ENCODE measurements at places on chromosomes 16 and 17.

DNA sequence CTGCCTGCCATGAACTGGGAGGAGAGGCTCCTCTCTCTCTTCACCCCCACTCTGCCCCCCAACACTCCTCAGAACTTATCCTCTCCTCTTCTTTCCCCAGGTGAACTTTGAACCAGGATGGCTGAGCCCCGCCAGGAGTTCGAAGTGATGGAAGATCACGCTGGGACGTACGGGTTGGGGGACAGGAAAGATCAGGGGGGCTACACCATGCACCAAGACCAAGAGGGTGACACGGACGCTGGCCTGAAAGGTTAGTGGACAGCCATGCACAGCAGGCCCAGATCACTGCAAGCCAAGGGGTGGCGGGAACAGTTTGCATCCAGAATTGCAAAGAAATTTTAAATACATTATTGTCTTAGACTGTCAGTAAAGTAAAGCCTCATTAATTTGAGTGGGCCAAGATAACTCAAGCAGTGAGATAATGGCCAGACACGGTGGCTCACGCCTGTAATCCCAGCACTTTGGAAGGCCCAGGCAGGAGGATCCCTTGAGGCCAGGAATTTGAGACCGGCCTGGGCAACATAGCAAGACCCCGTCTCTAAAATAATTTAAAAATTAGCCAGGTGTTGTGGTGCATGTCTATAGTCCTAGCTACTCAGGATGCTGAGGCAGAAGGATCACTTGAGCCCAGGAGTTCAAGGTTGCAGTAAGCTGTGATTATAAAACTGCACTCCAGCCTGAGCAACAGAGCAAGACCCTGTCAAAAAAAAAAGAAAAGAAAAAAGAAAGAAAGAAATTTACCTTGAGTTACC, 36.7 kb upstream of the STH start:
- DNase-seq: no peak

DNA sequence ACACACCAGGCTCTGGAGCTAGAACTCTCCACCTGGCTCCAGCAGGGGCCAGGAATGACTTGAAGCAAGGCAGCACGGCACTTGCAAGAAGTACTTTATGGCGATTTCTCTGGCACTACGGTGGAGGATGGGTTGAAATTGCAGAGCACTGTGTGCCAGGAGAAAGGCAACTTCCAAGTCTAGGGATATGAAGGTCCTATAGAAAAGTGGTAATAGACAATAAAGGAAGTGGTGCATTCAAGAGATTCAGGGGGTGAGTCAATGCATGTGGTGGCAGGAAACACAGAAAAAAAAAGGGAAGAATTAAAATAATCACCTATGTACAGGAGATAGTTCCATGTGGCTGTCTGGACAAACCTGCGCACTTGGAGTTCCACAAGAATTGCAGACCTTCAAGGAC, 240.3 kb upstream of the DYNLRB2 start:
- no peak for DNase-seq

DNA sequence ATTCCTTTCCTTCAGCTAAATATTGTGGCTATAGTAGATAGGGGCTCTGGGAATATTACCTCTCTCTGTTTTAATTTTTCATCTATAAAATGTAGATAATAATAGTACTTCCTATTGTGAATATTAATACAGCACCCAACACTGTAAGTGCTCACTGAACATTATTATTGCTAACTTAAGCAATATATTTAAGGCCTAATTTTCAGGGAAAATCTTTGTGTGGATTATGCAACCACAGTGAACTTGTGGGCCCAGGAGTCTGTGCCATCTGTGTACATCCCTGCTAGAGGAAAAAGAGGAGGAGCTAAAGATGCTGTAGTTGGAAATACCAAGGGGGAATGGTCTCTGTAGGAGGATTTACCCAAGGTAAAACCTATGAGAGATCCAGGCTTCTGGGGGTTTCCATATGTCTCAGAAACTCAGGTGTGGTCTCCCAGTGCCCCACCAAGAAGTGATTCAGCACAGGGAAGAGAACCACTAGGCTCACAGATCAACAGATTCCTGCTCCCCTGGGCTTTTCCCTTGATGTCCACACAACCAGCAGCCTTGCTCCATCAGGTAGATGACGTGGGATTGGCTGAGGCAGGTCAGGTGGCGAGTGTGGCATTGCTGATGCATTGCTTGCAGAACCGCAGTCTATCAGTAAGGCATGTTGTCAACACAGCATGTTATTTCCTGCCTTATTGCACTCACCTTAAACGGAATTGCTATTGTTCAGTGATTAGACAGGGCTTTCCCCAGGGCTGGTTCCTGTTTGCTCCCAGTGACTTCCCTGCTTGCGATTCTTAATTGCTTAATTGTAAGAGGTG, 1.6 kb upstream of the N4BP1 start:
- no peak for DNase-seq

GRCh38 chr17:76376318-76377133, 7.9 kb upstream of the SPHK1 start:
- DNase-seq: no peak

DNA sequence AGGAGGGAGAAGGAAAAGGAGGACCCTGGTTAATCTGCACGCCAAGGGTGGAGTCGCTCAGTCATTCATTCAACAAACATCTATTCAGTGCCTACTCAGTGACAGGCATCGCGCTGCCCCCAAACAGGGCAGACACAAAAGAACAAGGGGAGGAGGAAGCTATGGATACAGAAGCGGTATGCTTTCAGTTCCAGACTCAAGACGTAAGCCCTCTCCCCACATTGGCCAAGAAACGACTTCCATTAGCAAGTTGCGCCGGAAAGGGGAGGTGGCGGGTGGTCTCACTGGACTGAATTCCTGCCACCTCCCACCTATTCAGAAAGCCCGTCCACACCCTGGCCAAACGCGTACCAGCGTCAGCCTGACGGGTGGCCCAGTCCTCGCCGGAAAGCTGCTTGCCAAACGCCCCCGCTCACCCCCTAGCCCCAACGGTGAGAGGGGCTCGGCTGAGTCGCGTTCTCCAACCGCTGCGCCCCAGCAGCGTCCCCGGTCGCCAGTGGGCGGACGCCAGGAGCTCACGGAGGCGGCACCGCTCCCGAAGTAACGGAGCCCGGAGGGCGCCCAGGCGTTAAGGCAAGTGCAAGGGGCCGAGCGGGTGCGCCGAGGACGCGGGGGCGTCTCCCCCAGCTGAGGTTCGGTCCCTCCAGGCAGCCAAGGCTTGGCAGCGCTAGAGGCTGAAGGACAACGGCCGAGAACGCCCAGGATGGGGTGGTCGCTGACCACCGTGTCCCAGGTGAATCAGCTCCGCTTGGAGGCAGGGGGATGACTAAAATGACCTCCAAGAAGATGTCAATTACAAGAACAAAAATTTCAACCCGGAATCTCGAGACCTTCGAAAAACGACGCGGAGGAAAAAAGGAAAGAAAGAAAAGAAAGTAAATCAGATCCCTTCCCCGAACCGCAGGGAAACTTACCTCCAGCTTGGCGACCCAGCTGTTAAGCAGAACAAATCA, 470.7 kb downstream of the SOX9 start:
- no peak for DNase-seq

DNA sequence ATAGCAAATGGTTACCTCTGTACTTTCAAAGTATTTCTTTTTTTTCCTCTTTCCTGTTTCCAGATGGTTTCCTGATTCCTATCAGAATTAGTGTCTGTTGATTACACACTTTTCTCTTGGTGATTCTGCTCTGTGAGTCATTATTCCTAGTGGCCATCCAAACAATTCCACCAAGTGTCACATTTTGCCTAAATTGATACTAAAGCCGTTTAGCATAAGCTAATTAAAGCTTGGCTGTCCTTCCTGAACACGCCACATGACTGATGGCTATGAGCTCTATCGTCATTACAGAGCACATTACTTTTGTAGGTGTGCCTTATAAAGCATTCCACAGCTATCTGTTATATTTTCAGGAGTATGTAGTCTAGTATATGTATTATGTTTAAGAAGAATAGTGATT, 671.2 kb downstream of the CDH8 start:
- no peak for DNase-seq

DNA sequence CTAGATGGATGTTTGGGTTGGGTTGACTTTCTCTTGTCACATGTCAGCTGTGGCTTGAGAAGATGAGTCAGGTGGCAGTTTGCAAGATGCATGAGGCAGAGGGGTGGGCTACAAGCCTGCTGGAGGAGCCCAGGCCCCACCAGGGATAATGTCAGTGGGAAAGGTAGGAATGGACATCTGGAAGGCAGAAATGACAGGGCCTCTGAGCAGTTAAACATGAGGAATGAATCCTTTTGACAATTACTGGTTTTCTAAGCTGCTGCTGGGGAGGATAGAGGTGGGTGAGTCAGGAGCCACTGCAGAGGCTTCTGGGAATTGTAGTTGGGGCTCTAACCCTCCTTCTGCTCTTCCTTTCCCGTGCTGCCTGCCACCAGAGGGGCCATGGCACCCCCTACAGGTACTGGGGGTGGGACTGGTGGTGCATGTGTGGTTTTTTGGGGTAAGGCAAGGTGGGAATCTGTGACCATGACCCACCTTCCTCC, 15.7 kb downstream of the SLC52A1 start:
- DNase-seq: no peak

DNA sequence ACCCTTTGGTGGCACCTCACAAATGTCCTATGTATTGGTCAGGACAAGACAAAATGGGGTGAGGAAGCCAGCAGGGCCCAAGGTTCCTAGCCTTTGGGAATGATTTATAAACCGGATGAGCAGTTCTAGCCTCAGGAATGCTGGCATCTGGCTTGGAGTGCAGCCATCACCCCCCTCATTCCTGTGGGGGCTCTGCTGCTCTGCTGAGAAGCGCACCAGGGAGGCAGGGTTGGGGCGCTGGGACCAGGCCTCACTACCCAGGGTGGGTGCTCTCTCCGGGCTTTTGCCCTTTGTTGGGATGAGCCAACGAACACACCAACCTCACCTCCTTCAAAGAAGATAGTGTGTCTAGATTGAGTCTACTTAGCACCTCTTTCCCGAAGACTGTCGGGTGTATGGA, 39.2 kb downstream of the TMEM11 start:
- no peak for DNase-seq

DNA sequence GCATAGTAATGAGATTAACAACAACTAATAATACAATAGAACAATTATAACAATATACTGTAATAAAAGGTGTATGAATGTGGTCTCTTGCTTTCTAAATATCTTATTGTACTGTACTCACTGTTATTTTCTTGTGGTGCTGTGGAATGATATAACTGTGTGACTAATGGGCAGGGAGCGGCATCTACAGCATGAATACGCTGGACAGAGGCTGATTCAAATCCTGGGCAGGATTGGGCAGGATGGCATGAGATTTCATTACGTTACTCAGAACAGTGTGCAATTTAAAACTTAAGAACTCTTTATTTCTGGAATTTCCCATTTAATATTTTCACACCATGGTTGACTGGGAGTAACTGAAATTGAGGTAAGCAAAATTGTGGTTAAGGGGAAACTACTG, 1239.8 kb upstream of the GOT2 start:
- DNase-seq: peak; percentile 17
